ENCODE measurements at places on chromosomes 2 and 18.
A peak's percentile ranks its signal among the peaks of the same experiment; 100 is the strongest.

DNA sequence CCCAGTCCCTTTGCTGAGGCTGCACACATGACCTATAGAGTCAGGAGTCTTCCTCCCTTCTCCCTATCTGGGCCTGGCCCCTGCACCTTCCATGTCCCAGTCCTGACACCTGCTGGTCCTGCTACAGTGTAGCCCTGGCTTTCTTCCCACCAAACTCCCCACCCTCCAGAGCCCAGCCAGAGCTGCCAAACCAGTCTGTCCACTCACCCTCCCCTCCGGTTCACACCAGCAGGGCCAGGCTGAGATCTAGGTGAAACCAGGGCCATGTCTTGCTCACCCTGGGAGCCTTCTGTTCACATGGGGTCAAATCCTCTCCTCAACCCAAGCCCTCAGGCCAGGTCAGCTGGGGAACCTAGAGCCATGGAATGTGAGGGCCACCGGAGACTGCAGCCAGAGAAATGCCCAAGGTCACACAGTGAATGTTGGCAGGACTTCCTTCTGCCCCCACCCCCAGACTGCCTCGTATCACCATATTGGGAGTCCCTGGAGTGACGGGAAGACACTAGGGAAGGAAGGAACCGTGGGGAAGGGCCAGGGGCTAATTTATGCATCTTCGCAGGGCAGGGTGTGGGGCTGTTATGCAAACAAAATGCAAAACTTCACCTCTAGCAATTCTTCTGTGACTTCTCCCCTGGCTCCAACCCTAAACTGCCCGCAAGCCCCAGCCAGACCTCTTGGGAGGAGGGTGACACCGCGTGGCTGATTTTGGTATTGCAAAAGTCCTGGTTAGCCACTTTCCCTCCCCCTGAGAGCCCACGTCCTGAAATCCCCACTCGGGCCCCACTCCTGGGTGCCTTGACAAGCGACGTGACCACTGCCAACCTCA, 14.6 kb downstream of the TNS1 start:
- DNase-seq, result peak; percentile 88

GRCh38 chr2:30464544-30465170, 17.6 kb downstream of the LCLAT1 start:
- DNase-seq, result no peak

DNA sequence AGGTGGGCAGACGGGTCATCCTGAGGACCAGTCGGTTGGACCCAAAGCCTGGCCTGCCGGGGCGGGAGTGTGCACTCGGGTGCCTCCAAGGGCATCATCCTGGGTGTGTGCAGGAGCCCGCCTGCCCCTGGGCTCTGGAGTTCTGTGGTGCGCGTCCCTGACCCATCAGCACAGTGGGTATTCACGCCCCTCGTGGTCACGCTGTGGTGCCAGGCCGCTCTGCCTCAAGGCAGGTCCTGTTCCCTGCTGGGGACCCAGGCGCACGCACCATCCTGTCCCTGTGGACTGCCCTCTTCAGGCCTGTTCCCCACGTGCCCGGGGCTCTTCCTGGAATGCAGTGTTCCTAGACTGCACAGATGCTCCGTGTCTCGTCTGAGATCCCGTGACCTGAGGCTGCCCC, 14.3 kb upstream of the D2HGDH start:
- no peak for DNase-seq

- DNase-seq, result no peak
These were observed 245.9 kb downstream of the TFCP2L1 start for GRCh38 chr2:121038891-121039616.

DNA sequence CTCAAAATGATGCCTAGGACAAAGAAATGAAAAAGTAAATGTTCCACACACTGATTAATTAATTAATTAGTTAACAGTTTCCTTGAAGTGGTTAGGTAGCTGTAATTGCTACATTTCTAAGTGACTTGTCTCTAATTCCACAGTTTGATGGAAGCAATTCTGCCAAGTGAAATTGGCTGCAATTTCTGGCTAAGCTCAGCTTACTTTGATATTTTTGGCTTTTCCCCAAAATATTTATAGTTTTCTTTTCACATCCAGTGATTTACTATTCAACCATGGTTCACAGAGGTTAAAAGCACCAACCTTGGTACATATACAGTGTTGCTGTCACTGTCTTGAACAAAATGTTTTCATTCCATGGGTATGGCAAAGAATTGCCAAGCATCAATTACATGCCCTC, 459.5 kb upstream of the CDH20 start:
- no peak for DNase-seq

DNA sequence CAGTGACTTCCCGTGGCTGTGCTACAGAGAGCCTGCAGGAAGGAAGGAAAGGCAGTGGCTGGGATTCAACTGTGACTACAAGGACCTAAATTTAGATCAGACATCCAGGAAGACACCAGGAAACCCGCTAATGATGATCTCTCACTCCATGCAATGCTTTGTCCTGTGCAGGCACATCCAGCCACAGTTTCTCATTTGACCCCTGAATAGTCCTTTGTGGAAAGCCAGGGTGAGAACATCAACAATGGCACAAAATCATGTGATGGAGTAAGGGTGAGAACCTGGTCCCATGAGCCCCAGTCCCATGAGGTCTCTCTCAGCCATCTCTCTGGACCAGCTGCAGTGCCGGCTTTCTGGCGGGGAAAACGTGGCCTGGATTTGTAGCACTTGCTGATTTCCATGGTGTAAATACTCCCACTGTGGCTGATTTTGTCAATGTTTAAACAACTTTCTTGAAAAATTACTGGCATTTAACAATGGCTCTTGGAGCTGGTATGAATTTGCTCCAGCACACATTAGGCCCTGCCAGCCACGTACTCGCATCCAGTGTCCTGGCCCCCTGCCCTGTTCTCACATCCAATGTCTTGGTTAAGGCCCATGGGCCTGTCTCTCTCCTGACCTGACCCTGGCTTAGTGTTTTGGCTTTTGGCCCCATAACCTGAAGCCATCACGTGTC, 159.0 kb upstream of the HAAO start:
- DNase-seq, result no peak

GRCh38 chr2:100702438-100703109, 117.4 kb upstream of the NPAS2 start:
- no peak for DNase-seq

GRCh38 chr2:165746501-165746900, 47.5 kb downstream of the GALNT3 start:
- DNase-seq, result no peak

DNA sequence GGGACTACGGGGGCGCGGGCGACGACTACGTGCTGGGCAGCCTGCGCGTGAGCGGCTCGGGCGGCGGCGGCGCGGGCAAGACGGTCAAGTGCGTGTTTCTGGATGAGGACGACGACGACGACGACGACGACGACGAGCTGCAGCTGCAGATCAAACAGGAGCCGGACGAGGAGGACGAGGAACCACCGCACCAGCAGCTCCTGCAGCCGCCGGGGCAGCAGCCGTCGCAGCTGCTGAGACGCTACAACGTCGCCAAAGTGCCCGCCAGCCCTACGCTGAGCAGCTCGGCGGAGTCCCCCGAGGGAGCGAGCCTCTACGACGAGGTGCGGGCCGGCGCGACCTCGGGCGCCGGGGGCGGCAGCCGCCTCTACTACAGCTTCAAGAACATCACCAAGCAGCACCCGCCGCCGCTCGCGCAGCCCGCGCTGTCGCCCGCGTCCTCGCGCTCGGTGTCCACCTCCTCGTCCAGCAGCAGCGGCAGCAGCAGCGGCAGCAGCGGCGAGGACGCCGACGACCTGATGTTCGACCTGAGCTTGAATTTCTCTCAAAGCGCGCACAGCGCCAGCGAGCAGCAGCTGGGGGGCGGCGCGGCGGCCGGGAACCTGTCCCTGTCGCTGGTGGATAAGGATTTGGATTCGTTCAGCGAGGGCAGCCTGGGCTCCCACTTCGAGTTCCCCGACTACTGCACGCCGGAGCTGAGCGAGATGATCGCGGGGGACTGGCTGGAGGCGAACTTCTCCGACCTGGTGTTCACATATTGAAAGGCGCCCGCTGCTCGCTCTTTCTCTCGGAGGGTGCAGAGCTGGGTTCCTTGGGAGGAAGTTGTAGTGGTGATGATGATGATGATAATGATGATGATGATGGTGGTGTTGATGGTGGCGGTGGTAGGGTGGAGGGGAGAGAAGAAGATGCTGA, 1.4 kb downstream of the SOX11 start:
- DNase-seq, result peak; percentile 30

DNA sequence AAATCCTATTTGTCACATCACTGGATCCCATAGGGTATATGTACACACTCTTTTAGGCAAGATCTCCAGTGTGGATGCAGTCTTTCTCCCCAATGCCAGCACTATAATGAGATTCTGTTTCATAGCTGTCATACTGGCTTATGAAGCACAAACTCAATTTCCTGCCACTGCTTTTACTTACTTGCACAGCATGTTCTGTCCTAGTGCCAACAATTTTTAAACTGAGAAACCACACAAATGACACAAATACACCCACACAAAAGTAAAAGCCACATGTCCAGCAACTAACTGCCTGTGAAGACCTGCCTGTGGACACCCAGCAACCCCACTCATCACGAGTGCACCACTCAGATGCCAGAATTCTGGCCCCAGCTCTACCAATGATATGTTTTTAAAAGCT, 29.6 kb upstream of the RNU4ATAC start:
- no peak for DNase-seq

GRCh38 chr2:238466243-238466756, 39.6 kb downstream of the ASB1 start:
- no peak for DNase-seq

GRCh38 chr2:23791030-23791429, 135.9 kb downstream of the ATAD2B start:
- no peak for DNase-seq

DNA sequence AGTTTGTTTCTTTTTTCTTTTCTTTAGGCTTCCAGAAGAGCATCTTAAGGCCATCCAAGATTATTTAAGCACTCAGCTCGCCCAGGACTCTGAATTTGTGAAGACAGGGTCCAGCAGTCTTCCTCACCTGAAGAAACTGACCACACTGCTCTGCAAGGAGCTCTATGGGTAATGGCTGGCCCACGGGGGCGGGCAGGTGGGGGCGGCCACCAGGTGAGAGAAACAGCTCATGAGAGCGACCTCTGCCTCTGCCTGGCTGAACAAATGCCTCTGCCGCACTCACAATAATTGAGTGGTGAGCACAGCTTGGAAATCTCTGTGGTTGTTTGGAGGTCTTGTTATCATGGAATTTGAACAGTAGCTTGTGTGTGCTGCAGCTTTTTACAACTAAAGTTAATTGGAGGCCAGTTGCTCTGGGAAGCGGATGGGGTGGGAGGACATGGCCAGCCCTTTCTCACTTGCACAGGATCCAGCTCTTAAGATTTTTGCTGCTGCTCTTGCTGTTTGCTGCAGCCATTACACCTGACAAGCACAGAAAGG, 70.4 kb downstream of the INPP5D start:
- no peak for DNase-seq

DNA sequence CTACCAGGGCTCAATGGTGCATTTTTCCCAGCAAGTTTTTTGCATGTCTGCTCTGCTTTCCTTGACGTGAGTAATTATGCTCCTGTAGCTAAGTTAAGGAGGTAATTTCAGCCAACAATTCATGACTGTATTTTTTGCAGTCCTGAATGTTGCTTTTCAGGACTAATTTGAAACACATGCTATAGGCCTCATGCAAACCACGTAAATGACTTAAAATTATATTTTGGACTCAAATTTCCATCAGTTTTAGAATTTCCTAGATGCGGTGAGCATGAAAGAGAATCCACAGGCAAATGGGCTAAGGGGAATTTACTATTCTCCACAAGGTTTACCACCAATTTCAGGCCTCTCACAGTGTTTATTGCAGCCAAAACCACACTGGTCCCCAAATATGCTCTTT, 589.9 kb upstream of the LRRTM1 start:
- no peak for DNase-seq

DNA sequence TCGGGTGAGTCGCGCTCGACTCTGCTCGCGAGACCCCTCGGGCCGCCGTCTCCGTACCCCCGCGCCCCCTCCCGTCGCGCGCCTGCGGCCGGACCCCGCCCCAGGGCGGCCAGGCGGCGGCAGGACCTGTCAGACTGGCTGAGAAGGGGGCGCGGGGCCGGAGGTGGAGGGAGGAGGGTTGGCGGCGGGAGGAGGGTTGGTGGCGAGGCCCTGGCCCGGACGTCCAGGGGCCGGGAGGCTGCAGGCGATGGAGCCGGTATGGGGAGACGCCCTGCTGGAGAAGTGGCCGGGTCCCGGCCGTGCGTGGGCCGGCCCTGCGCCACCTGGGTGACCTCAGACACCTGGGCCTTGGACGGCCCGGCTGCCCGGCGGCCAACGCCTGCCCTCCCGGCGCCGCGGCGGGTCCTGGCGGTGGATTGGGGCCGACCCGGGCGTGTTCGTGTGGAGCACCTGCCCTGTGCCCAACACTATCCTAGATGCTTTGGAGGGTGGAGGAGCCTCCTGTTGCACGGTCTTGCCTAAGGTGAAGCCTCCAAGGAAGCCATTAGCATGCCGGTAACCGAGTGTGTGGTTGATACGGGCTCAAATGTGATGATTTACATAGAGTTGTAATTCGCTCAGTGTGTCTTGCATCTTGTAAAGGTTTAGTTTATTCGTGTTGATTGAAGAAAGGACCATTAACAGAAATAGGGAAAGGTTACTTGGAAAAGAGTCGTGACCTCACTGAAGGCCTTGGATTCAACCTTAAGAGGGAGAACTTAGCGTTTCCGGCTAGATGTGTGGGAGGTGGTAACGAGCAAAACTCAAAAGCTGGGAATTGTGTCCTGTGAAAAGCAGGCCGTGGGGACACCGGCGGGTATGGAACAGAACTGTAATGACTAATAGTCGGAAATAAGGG, 550 bp downstream of the MYL12B start:
- no peak for DNase-seq

GRCh38 chr2:42967959-42968674, 175.7 kb upstream of the HAAO start:
- no peak for DNase-seq

GRCh38 chr2:216108310-216108966, 710 bp upstream of the XRCC5 start:
- DNase-seq, result no peak

DNA sequence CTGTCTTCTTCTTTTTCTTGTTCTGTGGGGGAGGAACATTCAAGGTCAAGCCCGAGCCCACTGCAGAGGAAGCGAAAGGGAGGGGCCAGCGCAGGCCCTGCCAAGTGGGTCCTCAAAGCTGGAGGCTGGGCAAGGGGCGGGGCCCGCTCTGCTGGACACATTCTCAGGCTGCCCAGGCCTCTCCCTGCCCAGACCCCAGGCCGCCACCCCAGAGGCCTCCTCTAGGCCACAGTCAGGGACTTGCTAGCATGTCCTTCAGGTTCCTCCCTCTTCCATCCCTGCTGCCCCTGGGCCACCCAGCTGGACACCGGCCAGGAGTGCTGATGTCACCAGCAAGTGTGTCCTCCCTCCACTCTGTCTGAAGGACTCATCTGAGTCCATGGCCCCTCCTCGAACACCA, 44.1 kb downstream of the KIF1A start:
- no peak for DNase-seq

- DNase-seq, result no peak
These were observed 8.0 kb downstream of the GALNT1 start for GRCh38 chr18:35589546-35589945.

DNA sequence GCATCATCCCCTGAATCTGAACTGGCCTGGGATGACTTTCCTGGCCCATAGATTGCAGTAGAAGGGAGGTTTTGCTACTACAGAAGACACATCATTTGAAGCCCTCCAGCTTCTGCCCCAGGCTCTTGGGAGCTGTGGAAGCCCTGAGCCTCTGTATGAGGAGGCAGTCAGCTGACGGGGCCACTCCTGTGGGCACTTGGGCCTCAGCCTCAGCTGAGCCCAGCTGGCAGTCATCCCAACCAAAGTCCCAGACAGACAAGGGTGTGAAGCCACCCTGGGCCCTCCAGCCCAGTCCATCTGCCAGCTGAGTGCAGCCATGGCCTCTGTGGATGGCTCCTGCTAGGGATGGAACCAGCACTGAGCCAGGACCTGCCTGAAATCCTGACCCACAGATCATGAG, 502.3 kb upstream of the HS6ST1 start:
- DNase-seq, result no peak
